ENCODE measurements at places on chromosomes 2 and 18. TPM values are rescaled to one million over a fixed set of nuclear protein-coding genes. Genes with fewer than 3 reads are reported as not detected.

GPR75 gene
- 1.7 TPM for polyA plus RNA-seq

PECR gene
- polyA plus RNA-seq, result 44.3 TPM

ALPP gene
- not detected for polyA plus RNA-seq

PPP1R1C gene
- 1.8 TPM for polyA plus RNA-seq

HDLBP gene
- polyA plus RNA-seq, result 355 TPM

NEU2 gene
- polyA plus RNA-seq, result not detected

CFC1 gene
- polyA plus RNA-seq, result not detected

QPCT gene
- polyA plus RNA-seq, result 16.4 TPM

RNF144A gene
- polyA plus RNA-seq, result 62.2 TPM

GRB14 gene
- 51.0 TPM for polyA plus RNA-seq

CHRND gene
- 0.40 TPM for polyA plus RNA-seq

EDAR gene
- polyA plus RNA-seq, result 3.0 TPM

ACMSD gene
- polyA plus RNA-seq, result 49.3 TPM

PCARE gene
- 0.35 TPM for polyA plus RNA-seq

RASGRP3 gene
- 24.8 TPM for polyA plus RNA-seq

BOLL gene
- 0.07 TPM for polyA plus RNA-seq

ADRA2B gene
- 3.8 TPM for polyA plus RNA-seq

MEP1B gene
- polyA plus RNA-seq, result not detected

KCTD1 gene
- 70.3 TPM for polyA plus RNA-seq

TMEM18 gene
- polyA plus RNA-seq, result 59.7 TPM

NOSTRIN gene
- 37.5 TPM for polyA plus RNA-seq

FOXI3 gene
- polyA plus RNA-seq, result 0.15 TPM

PFN4 gene
- polyA plus RNA-seq, result 2.5 TPM

ABCG5 gene
- 0.55 TPM for polyA plus RNA-seq

RANBP2 gene
- 63.8 TPM for polyA plus RNA-seq

PSMA8 gene
- polyA plus RNA-seq, result not detected

SLC8A1 gene
- 71.1 TPM for polyA plus RNA-seq

SERPINB12 gene
- not detected for polyA plus RNA-seq

ACOXL gene
- 0.62 TPM for polyA plus RNA-seq

STK39 gene
- 33.3 TPM for polyA plus RNA-seq

CD28 gene
- 1.9 TPM for polyA plus RNA-seq

SAG gene
- 0.07 TPM for polyA plus RNA-seq

KCNS3 gene
- polyA plus RNA-seq, result 11.8 TPM

SLC40A1 gene
- polyA plus RNA-seq, result 137 TPM

TMEM178A gene
- polyA plus RNA-seq, result 75.6 TPM

RNF125 gene
- 2.3 TPM for polyA plus RNA-seq

DLX1 gene
- polyA plus RNA-seq, result not detected

GPR55 gene
- 0.17 TPM for polyA plus RNA-seq

PDCD1 gene
- 0.15 TPM for polyA plus RNA-seq

POTEE gene
- 0.24 TPM for polyA plus RNA-seq

All from right renal cortex interstitium (tissue), 3 donors.